ENCODE measurements at places on chromosomes 7 and 10.
A peak's percentile ranks its signal among the peaks of the same experiment; 100 is the strongest.

DNA sequence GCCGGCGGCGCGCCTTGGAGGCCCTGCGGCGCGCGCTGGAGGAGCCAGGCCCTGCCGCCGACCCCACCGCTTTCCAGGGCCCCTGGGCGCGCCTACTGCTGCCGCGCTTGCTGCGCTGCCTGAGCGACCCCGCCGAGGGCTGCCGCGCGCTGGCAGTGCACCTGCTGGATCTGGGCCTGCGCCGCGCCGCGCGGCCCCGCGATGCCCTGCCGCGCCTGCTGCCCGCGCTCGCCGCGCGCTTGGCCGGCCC, 280 bp downstream of the DNAAF5 start:
- DNase-seq = no peak

GRCh38 chr10:72834183-72834825, 59.2 kb upstream of the OIT3 start:
- DNase-seq = peak; percentile 11

GRCh38 chr7:115122388-115122787, 200.5 kb downstream of the MDFIC start:
- no peak for DNase-seq

- no peak for DNase-seq
These were observed 175.0 kb upstream of the PITRM1 start for GRCh38 chr10:3347413-3348182.

Measured in DMS79 treated with DMSO at 0.1 percent for 48 hours (cell line).